ENCODE measurements at places on chromosomes 2 and 18.

DNA sequence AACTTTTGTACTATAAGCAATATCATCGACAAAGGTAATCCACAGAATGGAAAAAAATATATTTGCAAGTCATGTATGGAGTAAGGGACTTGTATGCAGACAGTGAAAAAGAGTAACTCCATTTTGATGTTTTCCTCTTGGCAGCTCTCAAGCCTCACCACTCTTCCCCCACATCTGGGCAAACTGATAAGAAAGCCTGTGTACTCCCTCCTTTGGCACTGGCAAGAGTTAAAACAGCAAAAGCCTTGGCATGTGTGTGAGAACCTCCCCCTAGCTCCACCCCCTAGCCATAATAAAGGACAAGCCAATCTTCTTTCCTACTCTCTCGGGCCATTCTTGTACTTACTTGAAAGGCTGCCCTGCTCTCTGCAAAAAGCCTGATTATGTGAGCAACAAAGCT is 335.2 kb downstream of the LRATD1 start:
- no peak for DNase-seq

DNA sequence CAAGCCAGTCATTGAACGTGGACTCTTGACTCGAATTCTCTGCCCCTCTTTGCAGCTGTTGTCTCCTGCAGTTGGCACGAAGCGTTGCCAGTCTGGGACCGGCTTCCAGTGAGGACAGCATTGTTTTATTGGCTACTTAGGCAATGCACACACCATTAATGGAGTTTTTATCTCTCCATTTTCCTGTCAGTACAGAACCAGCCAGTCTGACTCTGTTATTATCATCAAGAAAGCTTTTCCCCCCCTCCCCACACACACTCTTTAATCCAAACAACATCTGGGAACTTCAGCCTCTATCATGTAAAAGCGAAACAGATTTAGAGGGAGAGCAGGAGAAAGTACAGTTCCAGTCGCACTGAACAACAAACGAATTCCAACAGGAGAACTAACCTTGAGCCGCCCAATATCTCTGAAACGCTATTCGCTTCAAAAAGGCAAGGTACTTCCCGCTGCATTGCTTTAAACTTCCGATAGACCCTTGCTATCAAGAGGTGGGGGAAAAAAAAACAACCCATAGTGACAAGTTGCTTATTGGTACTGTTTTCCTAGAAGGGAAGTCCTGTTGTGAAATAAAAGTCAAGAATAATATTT is 38.2 kb downstream of the ACVR1 start:
- DNase-seq: no peak

- no peak for DNase-seq
Measured at GRCh38 chr2:204115137-204116056, 178.8 kb downstream of the ICOS start.

DNA sequence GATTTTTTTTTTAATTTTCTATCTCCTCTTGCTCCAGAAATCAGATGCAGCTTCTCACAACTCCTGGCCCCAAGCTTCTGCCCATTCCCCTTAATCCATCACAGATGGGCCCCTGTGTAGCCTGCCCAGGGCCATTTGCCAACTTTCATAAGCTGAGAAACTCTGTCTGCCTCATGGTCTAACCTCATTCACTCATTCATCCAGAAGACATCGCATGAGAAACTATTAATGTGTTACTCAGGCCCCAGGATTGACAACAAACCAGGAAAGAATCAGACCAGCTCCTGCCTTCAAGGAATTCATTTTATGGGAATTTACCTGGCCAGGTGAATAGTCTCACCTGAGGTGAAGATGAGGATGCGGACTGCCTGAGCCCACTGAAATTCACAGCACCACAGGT is 35.0 kb downstream of the SLC14A2 start:
- DNase-seq: no peak
